ENCODE measurements at places on chromosomes 12 and 14.
A peak's percentile ranks its signal among the peaks of the same experiment; 100 is the strongest.

- no peaks in the 10 kb centered on the region for H3K27me3 ChIP-seq
- H3K27ac ChIP-seq, result no peak overlapping the region
- H3K4me1 ChIP-seq, result no peaks in the 10 kb centered on the region
- no peaks in the 10 kb centered on the region for H3K36me3 ChIP-seq
Measured at GRCh38 chr12:44223736-44224135, 387.9 kb downstream of the TMEM117 start.

DNA sequence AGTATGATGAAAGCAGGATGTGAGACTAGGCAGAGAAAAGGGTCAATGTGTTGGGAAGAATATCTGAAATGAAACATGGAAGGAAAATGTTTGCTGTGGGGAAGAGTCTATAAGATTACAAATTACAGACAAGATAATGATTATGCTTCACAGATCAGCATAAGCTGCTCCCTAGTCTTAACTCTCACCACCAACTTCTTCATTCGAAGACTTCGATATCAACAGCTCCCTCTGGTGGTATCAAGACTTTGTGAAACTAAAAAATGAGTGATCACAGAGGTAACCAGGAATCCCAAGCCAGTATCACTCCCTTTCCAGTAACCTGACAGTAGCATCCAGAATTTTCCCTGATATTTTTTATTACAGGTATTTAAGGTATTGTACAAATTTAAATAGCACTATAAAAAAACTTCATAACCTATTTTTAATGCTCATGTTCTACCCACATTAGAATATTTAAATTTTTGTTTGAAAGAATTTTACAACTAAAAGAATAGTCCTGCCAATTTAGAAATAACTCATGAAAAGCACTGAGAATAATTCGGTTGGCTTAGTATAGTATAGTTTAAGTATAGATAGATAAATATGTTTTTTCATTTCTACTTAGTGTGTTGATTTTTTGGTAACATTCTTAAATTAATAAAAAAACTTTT, 84.4 kb downstream of the C2CD5 start:
- H3K4me3 ChIP-seq, result no peak overlapping the region
- no peaks in the 10 kb centered on the region for H3K4me1 ChIP-seq
- no peaks in the 10 kb centered on the region for H3K27me3 ChIP-seq
- H3K36me3 ChIP-seq, result no peaks in the 10 kb centered on the region

- no peaks in the 10 kb centered on the region for H3K4me1 ChIP-seq
- H3K27me3 ChIP-seq, result no peaks in the 10 kb centered on the region
- H3K27ac ChIP-seq, result no peak overlapping the region
- no peak for DNase-seq
- H3K4me3 ChIP-seq, result no peak overlapping the region
Measured at GRCh38 chr12:131105736-131106348, 152.1 kb downstream of the ADGRD1 start.

DNA sequence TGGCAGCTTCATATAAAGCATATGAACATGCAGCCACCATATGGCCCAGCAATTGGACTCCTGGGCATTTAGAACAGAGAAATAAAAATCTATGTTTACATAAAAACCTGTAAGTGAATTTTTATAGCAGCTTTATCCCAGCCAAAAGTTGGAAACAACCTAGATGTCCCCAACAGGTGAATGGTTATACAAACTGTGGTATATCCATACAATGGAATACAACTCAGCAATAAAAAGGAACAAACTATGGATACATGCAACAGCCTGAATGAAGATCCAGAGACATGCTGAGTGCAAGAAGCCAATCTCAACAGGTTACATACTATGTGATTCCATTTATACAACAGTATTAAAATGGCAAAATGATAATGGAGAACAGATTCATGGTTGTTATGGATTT, 3.7 kb downstream of the TMTC1 start:
- no peak for DNase-seq
- H3K36me3 ChIP-seq, result no peaks in the 10 kb centered on the region
- peaks cover 16% of the 10 kb centered on the region for H3K4me1 ChIP-seq
- H3K27me3 ChIP-seq, result no peaks in the 10 kb centered on the region
- H3K4me3 ChIP-seq, result no peak overlapping the region
- no peak overlapping the region for H3K27ac ChIP-seq

- H3K36me3 ChIP-seq, result no peaks in the 10 kb centered on the region
- no peak overlapping the region for H3K4me3 ChIP-seq
- H3K4me1 ChIP-seq, result no peaks in the 10 kb centered on the region
Measured at GRCh38 chr12:30533558-30534265, 162.0 kb downstream of the IPO8 start.

DNA sequence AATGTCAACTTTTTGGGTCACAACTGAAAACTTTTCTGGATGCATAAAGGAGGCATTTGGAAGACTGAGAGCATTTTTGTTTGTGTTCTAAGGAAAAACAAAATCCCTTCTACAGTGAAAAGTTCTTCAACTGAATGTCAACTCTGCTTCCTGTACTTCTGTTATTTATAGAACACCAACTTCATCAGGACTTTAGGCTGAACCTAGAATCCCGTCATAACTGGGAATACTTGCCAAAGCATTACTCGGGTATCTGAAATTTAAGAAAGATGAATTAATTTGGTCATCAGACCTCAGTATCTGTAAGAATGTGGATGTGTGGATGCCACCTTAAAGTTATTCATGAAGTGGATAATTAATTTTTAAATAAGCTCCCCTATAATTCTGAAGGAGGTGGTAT, 73.2 kb downstream of the FERMT2 start:
- H3K4me3 ChIP-seq, result no peak overlapping the region
- H3K27ac ChIP-seq, result no peak overlapping the region
- H3K27me3 ChIP-seq, result no peaks in the 10 kb centered on the region
- DNase-seq, result peak; percentile 15

DNA sequence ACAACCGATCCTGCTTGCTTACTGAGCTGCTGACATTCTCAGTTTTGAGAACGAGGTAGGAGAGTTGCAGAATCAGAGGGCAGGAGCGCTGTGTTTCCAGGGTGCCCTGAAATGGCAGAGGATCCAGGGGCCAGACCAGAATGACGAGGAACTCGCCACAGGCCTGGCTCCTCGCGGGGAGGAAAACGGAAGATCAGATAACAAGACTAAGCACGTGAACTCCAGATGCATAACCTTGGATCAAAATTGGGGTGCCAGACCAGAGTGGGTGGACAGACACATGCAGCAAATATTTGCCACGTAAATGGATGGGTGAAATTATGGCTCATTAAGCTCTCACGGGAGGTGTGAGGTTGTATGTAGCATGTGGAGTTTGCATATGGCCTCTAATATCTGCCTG, 46.5 kb downstream of the ELK3 start:
- H3K4me3 ChIP-seq, result no peak overlapping the region
- H3K36me3 ChIP-seq, result peaks cover 36% of the 10 kb centered on the region
- no peak for DNase-seq
- H3K27ac ChIP-seq, result no peak overlapping the region
- peaks cover 78% of the 10 kb centered on the region for H3K4me1 ChIP-seq

- no peaks in the 10 kb centered on the region for H3K27me3 ChIP-seq
- no peaks in the 10 kb centered on the region for H3K4me1 ChIP-seq
- no peaks in the 10 kb centered on the region for H3K36me3 ChIP-seq
Measured at GRCh38 chr14:51677266-51677665, 25.6 kb downstream of the FRMD6 start.

DNA sequence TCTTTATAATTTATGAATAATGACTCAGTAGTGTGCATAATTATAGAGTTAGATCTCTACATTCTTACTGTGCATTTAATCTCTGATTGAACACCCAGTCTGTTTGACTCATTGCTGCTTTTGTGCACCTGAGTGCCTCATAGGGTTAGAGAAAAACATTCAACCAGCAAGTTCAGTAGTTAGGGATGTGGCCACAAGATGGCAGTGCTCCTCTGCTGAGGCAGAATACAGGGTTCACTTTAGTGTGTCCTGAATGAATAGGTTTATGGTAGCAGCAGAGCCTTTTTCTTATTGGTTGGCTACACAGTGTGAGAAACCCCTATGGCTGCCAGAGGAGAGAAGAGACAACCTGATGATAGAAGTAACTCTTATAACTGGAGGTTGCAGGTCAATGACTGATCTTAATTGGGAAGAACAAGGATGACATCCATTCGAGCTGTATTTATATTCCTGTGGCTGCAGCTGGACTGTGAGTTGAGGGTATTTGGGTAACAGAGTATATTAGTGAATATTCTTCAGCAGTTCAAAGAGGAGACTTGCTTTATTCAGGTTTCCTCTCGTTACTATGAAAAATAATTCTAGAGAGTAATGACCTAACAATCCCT, 194.9 kb upstream of the OR4E1 start:
- no peaks in the 10 kb centered on the region for H3K27me3 ChIP-seq
- peak; percentile 90 for DNase-seq
- peaks cover 29% of the 10 kb centered on the region for H3K4me1 ChIP-seq
- H3K27ac ChIP-seq, result peak overlapping the region; percentile 88

- H3K4me1 ChIP-seq, result no peaks in the 10 kb centered on the region
- H3K27me3 ChIP-seq, result no peaks in the 10 kb centered on the region
- no peak overlapping the region for H3K27ac ChIP-seq
- no peak for DNase-seq
Measured at GRCh38 chr12:10739157-10740118, 16.3 kb upstream of the YBX3 start.

- no peak for DNase-seq
- H3K27ac ChIP-seq, result no peak overlapping the region
- no peaks in the 10 kb centered on the region for H3K36me3 ChIP-seq
- no peaks in the 10 kb centered on the region for H3K27me3 ChIP-seq
- H3K4me3 ChIP-seq, result no peak overlapping the region
Measured at GRCh38 chr14:92603309-92604242, 90.0 kb downstream of the RIN3 start.

GRCh38 chr12:7361265-7361664, 57.4 kb downstream of the ACSM4 start:
- H3K4me1 ChIP-seq, result no peaks in the 10 kb centered on the region
- no peak overlapping the region for H3K4me3 ChIP-seq
- no peaks in the 10 kb centered on the region for H3K27me3 ChIP-seq
- H3K27ac ChIP-seq, result no peak overlapping the region

- no peak overlapping the region for H3K4me3 ChIP-seq
- H3K4me1 ChIP-seq, result peaks cover 13% of the 10 kb centered on the region
- H3K36me3 ChIP-seq, result no peaks in the 10 kb centered on the region
- H3K27ac ChIP-seq, result no peak overlapping the region
- no peaks in the 10 kb centered on the region for H3K27me3 ChIP-seq
Measured at GRCh38 chr12:124732275-124733075, 131.2 kb downstream of the SCARB1 start.

DNA sequence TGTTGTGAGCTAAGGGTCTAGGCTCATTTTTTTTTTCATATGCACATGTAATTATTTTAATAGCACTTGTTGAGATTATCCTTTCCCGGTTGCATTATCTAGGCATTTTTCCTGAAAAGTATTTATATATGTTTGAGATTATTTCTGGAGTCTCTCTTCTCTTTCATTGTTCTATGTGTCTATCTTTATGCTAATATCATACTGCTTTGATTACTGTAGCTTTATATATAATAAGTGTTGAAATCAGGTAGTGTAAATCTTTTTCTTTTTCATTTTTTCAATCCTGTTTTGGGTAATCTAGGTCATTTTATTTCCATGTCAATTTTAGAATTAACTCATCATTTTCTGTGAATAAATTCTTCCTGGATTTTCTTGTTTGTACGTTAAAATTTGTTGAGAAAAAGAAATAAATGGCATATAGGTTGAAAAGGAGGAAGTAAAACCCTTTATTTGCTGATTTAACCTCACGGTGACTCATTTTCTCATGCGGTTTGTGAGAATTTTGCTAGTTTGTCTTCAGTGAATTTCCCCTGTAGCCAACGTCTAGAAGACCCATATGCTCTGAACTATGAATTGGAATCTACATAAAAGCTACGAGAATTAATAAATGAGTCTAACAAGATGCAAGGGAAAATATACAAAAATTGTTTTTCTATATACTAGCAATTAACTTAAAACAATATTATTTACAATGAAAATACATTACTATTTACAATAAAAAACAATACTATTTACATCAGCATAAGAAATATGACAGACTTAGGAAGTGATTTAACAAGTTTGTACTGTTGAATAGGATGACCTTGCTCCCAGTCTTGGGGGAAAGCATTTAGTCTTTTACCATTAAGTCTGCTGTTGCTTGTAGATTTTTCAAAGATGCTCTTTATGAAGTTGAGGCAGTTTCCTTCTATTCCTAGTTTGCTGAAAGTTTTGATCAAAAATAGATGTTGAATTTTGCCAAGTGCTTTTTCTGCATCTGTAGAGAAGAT, 105.0 kb downstream of the SNAPC1 start:
- H3K4me1 ChIP-seq, result no peaks in the 10 kb centered on the region
- H3K27ac ChIP-seq, result no peak overlapping the region
- no peaks in the 10 kb centered on the region for H3K36me3 ChIP-seq
- DNase-seq, result no peak

DNA sequence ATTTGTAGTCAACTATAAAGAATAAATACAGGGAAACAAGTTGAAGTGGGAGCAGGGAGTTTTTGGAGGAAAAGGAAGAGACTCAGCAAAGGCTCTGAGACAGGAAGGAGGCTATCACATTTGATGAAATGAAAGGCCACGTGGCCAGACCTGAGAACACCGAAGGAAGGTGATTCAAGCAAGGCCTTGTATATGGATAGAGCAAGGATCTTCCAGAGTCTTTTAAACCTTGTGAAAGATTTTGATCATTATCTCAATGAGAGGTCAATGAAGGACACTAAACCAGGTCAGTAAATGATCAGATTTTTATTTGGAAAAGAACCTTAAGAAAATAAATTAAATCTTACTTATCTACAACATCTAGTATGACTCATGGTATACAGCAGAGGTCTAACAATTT, 523.5 kb downstream of the SLC16A7 start:
- no peak overlapping the region for H3K4me3 ChIP-seq
- H3K27me3 ChIP-seq, result no peaks in the 10 kb centered on the region
- H3K4me1 ChIP-seq, result no peaks in the 10 kb centered on the region

DNA sequence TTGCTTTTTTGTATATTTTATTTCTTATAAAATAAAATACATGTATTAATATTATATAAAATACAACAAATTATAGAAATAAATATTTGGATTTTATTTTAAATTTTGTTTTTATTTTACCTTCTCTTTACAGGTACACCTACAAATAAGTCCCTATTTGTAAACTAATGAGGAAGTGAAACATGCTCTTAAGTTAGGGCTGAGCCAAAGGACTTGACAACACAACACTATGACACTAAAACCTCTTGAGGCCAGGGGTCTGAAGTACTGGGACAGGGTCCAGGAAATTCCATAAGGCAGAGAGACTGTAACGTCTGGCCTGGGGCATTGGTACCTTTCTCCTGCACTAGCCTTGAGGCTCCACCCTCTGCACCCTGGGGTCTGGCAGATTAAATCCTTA, 293.2 kb downstream of the FOXN3 start:
- H3K36me3 ChIP-seq, result no peaks in the 10 kb centered on the region
- no peaks in the 10 kb centered on the region for H3K4me1 ChIP-seq
- no peaks in the 10 kb centered on the region for H3K27me3 ChIP-seq
- H3K27ac ChIP-seq, result no peak overlapping the region
- DNase-seq, result no peak

- no peaks in the 10 kb centered on the region for H3K36me3 ChIP-seq
- H3K27me3 ChIP-seq, result peaks cover 28% of the 10 kb centered on the region
- H3K4me3 ChIP-seq, result no peak overlapping the region
- no peak overlapping the region for H3K27ac ChIP-seq
- DNase-seq, result no peak
- H3K4me1 ChIP-seq, result no peaks in the 10 kb centered on the region
Measured at GRCh38 chr14:103103461-103104388, 9.2 kb downstream of the EXOC3L4 start.

- H3K36me3 ChIP-seq, result no peaks in the 10 kb centered on the region
- H3K4me1 ChIP-seq, result no peaks in the 10 kb centered on the region
- no peak overlapping the region for H3K4me3 ChIP-seq
- no peak overlapping the region for H3K27ac ChIP-seq
- H3K27me3 ChIP-seq, result no peaks in the 10 kb centered on the region
- DNase-seq, result no peak
Measured at GRCh38 chr14:65927931-65928356, 515.4 kb downstream of the FUT8 start.

- no peak overlapping the region for H3K4me3 ChIP-seq
- DNase-seq, result peak; percentile 21
- H3K36me3 ChIP-seq, result no peaks in the 10 kb centered on the region
- H3K27me3 ChIP-seq, result no peaks in the 10 kb centered on the region
- no peak overlapping the region for H3K27ac ChIP-seq
- no peaks in the 10 kb centered on the region for H3K4me1 ChIP-seq
Measured at GRCh38 chr14:95432144-95433093, 84.0 kb downstream of the SYNE3 start.
